ENCODE measurements at places on chromosomes 6 and 20.

- no peak for DNase-seq
- no peak overlapping the region for H3K4me3 ChIP-seq
- no peaks in the 10 kb centered on the region for H3K27me3 ChIP-seq
- peaks cover 12% of the 10 kb centered on the region for H3K36me3 ChIP-seq
- H3K27ac ChIP-seq: no peak overlapping the region
These were observed 47.7 kb downstream of the STAU1 start for GRCh38 chr20:49140411-49140810.

DNA sequence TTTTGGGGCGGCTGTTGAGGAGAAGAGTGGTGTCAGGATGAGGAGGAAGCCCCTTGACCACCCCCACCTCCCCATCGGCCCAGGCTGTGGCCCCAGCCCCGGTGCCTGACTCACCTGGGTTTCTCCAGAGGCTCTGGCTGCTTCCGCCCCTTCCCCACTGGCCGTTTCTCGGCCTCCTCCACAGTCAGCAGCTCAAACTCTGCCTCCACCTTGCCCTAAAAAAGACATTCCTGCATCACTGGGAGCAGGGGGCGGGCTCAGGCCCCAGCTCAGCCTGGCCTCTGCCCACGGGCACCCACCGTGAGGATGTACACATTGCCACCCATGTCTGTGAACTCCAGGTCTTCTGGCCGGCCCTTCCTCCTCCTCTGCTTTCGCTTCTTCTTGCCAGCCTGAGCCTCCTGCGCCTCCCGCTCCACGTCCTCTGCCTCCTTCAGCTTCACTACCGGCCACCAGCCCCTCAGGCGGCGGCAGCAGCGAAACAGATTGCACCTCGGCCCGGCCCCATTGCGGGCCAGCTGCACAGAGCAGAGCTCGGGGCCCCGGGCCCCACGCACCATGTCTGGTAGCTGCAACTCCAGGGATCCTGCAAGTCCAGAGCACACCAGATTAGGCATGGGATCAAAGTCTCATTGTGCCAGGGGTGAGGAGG lies 17.3 kb downstream of the ERGIC3 start:
- peaks cover 3% of the 10 kb centered on the region for H3K4me1 ChIP-seq
- DNase-seq: no peak
- H3K27ac ChIP-seq: no peak overlapping the region
- no peak overlapping the region for H3K4me3 ChIP-seq
- peaks cover 63% of the 10 kb centered on the region for H3K36me3 ChIP-seq
- H3K27me3 ChIP-seq: no peaks in the 10 kb centered on the region

DNA sequence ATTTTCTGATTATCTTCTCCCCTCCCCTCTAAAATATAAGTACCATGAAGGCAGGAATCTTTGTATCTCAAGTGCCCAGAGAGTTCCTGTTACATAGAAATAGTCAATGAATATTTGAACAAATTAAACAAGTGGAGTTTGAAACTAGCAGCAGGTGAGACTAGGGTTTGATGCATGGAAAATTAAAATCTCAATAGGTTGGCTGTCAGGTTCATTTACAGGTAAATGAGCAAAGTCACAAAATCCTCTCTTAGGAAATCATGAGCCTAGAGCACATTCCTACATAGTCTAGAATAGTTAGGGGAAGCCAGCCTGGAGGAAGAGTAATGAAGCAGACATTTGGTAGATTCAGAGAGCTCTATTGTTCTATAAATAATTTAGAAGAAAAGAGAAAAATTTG lies 140.4 kb downstream of the HS3ST5 start:
- H3K4me1 ChIP-seq: no peaks in the 10 kb centered on the region
- no peak overlapping the region for H3K27ac ChIP-seq
- H3K27me3 ChIP-seq: no peaks in the 10 kb centered on the region
- no peak overlapping the region for H3K4me3 ChIP-seq

- no peaks in the 10 kb centered on the region for H3K27me3 ChIP-seq
- no peaks in the 10 kb centered on the region for H3K4me1 ChIP-seq
- H3K27ac ChIP-seq: no peak overlapping the region
- no peaks in the 10 kb centered on the region for H3K36me3 ChIP-seq
These were observed 125.4 kb downstream of the CD24 start for GRCh38 chr6:106849120-106849519.

DNA sequence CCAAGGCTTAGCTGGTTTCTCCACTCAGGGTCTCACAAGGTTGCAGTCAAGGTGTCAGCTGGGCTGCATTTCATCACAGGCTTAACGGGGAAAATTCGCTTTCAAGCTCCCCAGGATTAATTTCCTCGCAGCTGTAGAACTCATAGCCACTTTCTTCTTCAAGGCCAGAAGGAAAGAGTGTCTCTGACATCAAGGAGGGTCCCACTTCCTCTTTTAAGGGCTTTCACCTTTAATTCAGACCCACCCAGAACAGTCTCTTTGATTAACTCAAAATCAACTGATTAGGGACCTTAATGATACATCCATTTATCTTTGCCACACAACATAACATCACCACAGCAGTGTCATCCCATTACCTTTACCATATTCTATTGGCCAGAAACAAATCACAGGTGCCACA lies 183.3 kb upstream of the ARID1B start:
- H3K4me3 ChIP-seq: no peak overlapping the region
- H3K27ac ChIP-seq: no peak overlapping the region
- DNase-seq: no peak
- no peaks in the 10 kb centered on the region for H3K27me3 ChIP-seq
- H3K4me1 ChIP-seq: peaks cover 7% of the 10 kb centered on the region
- H3K36me3 ChIP-seq: no peaks in the 10 kb centered on the region

DNA sequence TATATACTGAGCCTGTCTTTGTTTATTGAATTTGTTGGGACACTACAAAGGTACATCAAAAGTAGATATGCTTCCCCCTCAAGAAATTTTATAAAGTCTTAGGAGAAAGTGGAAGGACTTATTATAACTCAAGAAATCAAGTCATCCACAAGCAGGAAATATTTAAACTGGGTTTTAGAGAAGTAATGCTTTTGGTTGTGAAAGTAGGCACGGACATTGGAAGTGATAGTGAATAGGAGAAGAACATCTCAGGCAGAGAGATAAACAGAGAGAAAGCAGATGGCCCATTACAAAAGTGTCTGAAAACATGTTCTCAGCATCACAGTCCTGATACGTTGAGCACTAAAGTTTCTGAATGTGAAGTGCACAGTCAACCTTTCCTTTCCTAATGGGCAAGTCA lies 415.6 kb upstream of the RNF217 start:
- no peaks in the 10 kb centered on the region for H3K27me3 ChIP-seq
- no peak for DNase-seq
- no peaks in the 10 kb centered on the region for H3K36me3 ChIP-seq

DNA sequence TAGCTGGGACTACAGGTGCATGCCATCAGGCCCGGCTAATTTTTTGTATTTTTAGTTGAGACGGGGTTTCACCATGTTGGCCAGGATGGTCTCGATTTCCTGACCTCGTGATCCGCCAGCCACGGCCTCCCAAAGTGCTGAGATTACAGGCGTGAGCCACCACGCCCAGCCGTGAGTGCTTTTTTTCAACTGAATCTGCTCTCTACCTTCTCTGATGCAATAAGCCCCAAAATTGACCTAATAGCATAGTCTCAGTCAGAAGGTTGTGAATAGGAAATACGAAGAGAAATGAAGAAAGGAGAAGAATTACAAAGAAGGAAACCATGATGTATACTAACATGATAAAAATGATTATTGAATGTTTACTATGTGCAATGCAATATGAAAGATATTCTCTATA lies 33.2 kb downstream of the BEND6 start:
- no peak for DNase-seq
- no peak overlapping the region for H3K4me3 ChIP-seq

GRCh38 chr6:16419636-16420336 lies 181.4 kb downstream of the GMPR start:
- DNase-seq: no peak
- no peaks in the 10 kb centered on the region for H3K36me3 ChIP-seq
- H3K4me1 ChIP-seq: peaks cover 12% of the 10 kb centered on the region
- H3K27ac ChIP-seq: no peak overlapping the region

GRCh38 chr6:170017603-170018320 lies 266.3 kb downstream of the ERMARD start:
- no peak overlapping the region for H3K27ac ChIP-seq
- DNase-seq: no peak
- peaks cover 9% of the 10 kb centered on the region for H3K4me1 ChIP-seq
- H3K4me3 ChIP-seq: no peak overlapping the region

DNA sequence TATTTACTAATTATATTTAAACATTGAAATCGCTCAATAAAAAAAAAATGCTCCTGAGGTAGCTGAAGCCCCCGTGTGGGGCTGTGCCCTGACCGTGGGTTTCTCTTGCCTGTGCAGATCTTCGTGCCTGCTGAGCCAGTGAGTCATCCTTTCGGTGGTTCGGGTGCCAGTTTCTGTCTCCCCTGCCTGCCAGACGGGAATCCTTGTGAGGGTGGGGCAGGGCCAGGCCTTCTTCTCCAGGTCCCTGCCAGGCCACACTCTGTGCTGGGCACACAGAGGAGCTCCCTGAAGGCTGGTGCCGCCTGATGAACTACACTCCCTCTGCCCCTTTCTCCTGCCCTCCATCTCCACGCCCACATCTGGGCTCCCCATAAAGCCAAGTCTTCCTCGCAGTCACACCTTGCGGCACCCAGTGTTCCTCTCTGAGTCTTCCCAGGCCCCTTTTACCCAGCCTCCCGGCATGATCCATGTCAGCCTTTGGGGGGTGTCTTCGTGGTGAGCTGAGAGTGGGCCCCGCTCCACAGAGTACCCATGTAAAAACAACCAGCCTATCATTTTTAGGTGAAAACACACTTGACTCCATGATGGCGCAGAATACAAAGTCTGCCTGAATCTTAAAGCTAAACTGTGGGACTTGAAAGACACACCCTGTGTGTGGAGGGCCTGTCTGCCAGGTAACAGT lies 19.3 kb downstream of the FGD2 start:
- no peak overlapping the region for H3K27ac ChIP-seq
- peaks cover 4% of the 10 kb centered on the region for H3K4me1 ChIP-seq
- no peak overlapping the region for H3K4me3 ChIP-seq
- no peaks in the 10 kb centered on the region for H3K27me3 ChIP-seq
- DNase-seq: no peak
- peaks cover 2% of the 10 kb centered on the region for H3K36me3 ChIP-seq
